Mammary epithelial cell (primary cell): ENCODE measurements at places on chromosomes 2 and 18. TPM values are rescaled to one million over a fixed set of nuclear protein-coding genes. Genes with fewer than 3 reads are reported as not detected.

EPG5 gene
- 26.3 and 32.8 TPM in 2 replicates for total RNA-seq

STRN gene
- 18.8 TPM for total RNA-seq

PDE11A gene
- total RNA-seq: 0.17 TPM

SCRN3 gene
- 17.7 and 19.1 TPM in 2 replicates for total RNA-seq
